ENCODE measurements at places on chromosomes 2 and 18.

- DNase-seq = no peak
Observed at GRCh38 chr2:120845277-120845676, 109.6 kb downstream of the GLI2 start.

DNA sequence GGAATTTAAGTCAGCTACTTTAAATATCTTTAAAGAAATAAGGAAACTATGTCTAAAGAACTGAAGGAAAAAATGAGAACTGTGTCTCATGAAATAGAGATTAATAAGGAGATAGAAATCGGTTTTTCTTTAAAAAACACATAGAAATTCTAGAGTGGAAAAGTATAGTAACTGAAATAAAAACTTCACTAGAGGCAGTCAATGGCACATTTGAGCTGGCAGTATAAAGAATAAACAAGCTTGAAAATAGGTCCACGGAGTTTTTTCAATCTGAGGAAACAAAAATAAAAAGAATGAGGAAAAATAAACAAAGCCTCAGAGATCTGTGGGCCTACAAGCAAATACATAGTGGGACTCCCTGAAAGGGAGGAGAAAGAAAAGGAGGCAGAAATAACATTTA is 127.5 kb downstream of the TWIST2 start:
- no peak for DNase-seq

DNA sequence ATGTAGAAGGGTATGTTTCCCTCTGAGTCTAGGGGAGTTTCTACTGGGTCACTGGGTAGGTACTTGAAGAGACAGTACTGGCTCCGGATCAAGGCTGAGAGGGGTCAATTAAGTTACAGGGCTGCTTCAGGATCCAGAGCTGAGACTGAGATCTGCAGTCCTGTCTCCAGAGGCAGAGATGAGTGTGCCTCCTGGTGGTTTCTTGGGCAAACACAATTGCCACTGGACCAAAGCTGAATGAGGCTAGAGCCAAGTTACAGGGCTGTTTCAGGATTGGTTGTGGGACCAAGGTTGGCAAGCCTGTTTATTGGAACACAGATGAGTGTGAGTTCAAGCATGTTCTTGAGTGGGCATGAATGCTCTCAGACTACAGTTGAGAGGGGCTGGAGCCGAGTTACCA is 157.9 kb downstream of the ADCYAP1 start:
- DNase-seq = no peak

DNA sequence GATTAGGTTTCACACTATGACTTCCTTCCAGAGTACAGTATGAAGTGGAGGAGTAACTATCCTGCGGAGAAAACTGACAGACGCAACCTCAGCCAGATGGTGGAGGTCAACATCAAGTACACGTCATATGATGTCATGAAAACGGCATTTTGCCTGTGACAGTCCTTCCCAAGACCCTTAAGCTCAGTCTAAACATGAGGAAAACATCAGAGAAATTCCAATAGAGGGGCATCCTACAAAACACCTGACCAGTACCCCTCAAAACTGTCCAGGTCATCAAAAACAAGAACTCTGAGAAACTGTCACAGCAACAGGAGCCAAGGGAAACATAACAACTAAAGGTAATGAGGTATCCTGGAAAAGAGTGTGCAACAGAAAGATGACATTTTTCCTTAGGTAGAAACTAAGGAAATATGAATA is 1.7 kb downstream of the RNU4ATAC start:
- no peak for DNase-seq

DNA sequence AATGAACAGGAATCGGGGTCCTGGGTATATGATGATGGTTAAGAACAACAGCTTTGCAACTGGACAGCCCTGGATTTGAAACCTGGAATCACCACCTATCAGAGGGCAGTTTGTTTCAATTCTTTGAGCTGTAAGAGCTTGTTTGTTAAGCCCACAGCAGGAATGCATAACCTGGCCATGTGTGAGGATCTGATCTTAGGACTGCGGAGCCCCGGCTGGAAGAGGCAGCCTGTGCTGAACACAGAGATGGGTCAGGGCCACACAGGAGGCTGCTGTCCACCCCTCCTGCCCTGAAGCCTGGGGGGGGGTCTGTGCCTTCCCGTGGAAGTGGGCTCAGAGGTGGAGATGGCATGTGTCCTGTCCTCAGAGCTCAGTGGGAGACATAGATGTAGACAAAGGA is 24.3 kb downstream of the TPO start:
- no peak for DNase-seq

DNA sequence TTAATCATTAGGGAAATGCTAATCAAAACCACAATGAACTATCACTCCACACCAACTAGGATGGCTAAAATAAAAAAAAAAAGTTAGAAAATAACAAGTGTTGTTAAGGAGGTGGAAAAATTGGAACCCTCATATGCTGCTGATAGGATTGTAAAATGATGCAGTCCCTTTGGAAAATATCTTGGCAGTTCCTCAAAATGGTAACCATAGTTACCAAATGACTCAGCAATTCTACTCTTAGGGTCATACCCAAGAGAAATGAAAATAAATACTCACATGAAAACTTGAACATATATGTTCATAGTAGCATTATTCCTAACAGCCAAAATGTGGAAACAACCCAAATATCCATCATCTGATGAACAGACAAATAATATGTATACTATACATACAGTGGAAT is 15.7 kb upstream of the ACVR2A start:
- DNase-seq = peak; percentile 11

DNA sequence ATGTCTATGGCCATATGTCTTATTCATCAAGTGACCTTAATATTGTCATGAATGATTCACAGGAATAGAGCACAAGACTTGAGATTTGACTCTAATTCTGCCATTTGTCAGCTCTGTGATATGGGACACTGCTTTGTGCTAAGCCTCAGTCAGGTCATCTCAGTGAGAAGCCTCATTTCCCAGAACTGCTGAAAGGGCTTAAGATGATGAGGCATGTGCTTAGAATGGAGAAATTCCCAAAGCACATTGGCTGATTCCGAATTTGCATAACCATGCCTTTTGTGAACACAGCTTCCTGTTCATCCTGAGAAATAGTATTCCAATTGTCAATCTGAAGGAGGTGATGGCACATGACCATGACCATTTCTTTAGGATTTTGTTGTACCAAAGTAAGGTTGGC is 218.1 kb downstream of the ALK start:
- DNase-seq = no peak

DNA sequence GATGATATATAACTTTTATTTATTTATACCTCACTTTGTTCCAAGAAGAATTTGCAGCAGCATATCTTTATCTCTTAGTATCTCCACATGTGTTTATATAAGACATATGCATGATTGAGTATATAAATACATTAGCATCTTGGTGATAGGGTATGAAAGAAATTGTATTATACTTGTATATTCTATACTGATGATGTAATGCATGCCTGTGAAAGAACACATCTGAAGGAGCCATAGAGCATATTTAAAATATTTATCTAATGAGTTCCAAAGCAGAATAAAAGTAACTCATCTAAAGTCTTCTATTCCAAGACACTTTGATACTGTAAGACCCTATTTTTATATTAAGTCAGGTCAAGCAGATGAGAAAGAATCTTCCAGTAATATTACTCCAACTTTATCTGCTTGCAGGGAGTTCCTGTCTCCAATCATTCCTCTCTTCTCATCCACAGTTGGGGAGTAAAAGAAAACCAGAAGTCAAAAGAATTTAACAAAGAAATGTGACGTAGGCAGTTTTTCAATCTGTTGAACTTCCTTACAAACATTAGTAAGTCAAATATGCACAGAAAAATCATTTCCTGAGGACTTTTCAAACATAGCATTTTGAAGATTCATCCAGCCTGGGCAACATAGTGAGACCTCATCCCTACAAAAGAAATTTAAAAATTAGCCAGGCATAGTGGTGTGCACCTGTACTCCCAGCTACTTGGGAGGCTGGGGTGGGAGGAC is 76.7 kb downstream of the DTNB start:
- no peak for DNase-seq

DNA sequence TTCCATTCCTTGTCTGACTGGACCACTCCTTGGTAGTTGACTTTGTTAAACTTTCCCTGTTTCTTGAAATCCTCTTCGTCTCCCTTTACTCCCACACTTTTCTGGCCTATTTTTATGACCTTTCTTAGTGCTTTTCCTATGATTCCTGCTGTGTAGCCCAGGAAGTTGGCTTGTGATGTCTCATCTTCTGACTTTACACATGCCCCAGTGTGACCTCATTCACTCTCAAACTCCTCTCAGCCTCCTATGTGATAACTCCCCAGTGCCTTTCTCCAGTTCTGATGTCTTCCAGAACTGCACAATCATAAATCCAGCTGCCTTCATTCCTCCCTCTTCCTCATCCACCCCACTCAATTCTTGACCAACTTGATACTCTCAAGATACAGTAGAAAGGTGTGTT is 407.6 kb downstream of the TGIF1 start:
- no peak for DNase-seq

DNA sequence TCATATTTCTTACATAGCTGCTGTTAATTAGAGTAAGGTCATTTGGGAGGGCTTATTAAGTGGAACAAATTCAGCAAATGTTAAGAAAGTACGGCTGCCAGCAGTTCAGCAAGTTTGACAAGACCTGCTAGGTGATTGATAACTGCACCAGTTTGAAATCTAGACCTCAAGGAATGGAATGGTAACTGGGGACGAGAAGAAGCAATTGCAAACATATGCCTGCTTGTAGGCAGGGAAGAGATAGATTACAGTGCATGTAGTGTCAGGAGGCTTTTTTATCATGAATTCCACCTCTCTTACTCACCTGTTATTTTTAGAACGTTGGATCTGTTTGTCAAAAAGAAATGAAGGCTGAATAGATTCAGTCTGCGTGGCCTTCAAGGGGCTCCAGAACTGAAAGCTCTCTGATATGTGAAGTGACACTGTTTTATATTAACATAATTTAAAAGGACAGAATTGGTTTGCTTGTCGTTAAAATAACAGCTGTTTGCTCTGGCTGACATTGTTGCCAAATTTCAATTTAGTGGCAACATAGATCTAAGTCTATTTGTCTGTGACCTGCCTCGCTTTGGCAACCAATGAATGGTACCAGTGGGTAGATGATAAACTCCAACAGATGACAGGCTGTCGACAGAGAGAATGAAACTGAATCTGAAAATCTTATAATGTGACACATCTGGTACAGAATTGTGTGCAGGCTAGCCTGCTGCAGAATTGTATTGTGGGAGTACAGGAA is 199.3 kb downstream of the ZNF407 start:
- no peak for DNase-seq

DNA sequence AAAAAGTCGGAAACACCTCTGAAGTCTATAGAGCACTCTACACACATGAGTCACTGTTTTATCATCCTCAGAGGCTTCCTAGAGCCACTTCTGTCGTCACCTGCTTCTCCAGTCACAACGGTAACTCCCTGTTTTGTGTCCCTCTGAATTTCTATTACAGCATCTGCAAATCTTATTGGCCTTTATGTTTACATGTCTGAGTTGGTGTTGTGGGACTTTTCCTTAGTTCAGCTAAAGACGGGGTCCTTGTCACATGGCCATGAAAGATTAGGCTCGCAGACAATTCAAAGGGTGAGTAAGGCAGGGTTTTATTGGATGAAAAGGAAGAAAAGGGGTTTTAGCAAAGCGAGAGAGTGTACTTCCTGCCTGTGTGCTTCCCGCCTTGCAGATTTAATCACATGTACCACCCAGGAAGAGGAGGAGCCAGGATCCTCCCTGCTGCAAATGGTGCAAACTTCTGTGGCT is 185.6 kb downstream of the LPIN1 start:
- DNase-seq = no peak

DNA sequence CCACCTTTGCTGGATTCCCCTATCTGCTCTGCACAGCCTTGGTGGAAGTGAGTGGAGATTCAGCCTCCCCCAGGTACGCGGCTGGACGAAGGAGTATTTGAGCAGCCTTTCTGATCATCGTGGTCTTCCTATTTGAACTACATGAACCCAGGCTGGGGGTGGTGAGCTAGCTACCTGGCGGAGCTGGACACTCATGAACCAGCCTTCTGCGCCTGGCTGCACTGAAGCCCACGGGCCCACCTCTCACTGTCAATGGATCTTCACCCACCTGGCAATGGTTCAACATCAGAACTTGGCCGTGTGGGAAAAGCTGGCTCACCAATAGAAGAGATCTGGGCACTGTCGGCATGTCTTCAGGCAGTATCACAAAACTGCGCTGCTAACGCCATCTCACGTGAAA is 35.4 kb downstream of the ANKMY1 start:
- no peak for DNase-seq

DNA sequence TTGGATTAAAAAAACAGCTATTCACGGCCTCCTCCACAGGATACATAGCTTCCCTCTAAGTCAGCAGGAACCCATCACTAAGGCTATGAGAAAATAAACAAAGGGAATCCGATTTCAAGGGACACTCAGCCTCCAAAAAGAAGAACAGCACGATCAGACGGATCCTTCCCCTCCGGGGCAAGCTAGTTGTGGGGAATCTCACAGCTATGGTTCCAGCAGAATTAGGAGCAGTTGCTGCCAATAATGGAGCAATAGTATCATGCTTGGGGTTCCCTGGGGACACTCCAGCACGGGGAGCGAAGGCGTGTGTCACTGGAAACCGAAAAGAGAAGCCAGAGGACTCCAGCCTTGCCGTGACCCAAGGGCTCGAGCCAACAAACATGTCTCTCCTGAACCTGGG is 163.1 kb downstream of the TTC32 start:
- DNase-seq = no peak

- DNase-seq = no peak
Observed at GRCh38 chr2:129165006-129165405, 814.5 kb upstream of the RAB6C start.

GRCh38 chr18:8107426-8107825 is 501.8 kb upstream of the RAB12 start:
- DNase-seq = no peak

DNA sequence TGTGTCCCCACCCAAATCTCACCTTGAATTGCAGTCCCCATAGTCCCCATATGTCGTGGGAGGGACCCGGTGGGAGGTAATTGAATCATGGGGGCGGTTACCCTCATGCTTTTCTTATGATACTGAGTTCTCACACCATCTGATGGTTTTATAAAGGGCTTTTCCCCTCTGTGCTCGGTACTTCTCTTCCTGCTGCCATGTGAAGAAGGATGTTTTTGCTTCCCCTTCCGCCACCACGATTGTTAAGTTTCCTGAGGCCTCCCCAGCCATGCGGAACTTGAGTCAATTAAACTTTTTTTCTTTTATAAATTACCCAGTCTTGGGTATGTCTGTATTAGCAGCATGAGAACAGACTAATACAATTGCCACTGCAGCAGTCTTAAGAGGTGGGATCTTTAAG is 134.9 kb downstream of the LTBP1 start:
- DNase-seq = peak; percentile 1

GRCh38 chr2:30729031-30729430 is 78.2 kb downstream of the CAPN13 start:
- DNase-seq = no peak

DNA sequence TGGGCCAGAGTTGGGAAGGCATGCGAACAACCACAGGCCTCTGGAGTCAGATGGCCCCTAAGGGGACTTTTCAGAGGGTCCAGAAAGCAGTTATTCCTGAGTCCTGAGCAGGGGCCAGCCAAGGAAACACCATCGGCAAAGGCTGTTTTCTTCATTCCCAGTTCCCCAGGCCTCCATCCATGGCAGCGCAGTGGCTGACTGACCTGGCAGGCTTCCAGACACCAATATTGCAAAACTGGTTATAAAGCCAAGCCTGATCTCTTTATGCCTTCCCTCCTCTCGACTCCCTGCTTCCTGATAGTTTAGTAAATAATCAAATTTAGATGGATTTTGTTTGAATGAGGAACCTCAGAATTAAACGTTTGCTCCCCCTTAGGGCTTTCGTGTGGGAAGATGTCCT is 133.4 kb upstream of the ITGA6 start:
- DNase-seq = no peak

- DNase-seq = no peak
Observed at GRCh38 chr2:214587442-214587841, 176.6 kb downstream of the VWC2L start.

GRCh38 chr2:37769551-37769950 is 98.1 kb upstream of the CDC42EP3 start:
- DNase-seq = no peak
